ENCODE measurements at places on chromosomes 1 and 21.

GRCh38 chr1:9670085-9670484 lies 18.6 kb downstream of the PIK3CD start:
- no peak for DNase-seq

- DNase-seq = no peak
Observed at GRCh38 chr1:23763041-23763577, 15.1 kb upstream of the PITHD1 start.

DNA sequence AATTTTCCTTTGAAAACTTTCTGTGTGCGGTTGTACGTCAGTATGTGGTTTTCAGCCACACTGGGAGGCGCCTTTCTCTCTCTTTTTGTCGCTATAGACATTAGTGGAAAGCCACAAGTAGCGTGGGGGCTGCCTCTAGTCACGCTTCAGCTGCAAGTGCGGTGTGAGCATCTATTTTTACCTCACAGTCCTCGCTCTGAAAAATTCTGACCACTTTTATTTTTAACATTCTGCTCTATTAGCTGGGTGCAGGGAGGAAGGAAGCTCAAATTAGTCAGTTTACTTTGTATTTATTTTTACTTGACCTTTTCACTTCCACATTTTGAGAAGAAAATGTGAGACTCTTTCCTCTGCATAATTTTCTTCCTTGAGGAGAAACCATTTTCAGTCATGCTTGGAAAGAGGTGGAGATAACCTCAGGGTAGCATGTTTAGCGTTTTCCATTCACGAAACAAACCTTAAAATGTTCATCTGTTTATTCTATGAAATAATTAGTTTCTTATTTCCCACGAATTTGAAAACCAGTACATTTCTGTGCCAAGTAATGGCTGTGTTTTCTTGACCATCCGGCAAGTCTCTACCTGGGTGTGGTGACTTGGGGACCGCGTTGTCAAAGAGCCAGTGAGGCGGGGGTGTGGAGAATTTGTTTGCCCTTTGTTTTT lies 35.6 kb downstream of the ADARB1 start:
- DNase-seq = no peak

DNA sequence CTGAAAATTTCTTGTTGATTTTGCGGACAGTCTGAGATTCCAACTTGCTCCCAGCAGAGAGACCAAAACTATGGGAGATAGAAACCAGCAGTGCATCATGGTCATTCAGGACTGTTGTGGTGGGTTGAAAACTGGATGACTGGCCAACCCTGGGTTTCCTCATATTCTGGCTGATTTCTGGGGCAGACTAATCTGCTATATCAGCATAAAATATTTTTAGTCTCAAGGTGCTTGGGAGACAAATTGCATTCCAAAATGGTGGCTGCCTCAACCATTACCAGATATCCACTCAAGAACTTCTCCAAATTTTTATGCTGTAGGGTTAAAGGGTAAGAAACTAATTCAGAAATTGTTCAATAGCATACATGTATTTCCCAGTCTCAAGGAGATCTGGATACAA lies 434.0 kb downstream of the BRINP3 start:
- no peak for DNase-seq
